ENCODE measurements at places on chromosomes 3 and 15. TPM values are rescaled to one million over a fixed set of nuclear protein-coding genes. Genes with fewer than 3 reads are reported as not detected.

DNA sequence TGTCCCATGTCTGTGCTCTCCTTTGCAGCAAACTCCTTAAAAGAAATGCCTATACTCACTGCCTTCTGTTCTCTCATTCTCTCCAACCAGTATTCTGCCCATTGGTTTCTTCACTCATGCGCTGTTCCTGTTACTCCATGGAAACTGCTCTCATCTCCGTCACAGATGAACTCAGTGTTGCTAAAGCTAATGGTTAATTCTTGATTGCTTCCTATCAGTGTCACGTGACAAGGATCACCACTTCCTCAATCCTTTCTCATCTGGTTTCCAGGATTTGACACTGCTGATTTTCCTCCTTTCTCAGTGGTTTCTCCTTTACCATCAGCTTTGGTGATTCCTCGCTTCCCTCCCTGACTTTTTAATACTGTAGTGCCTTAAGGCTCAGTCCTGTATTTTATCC, 2.6 kb downstream of the DPH3 start:
- no peak overlapping the region for H3K4me3 ChIP-seq
- no peaks in the 10 kb centered on the region for H3K27me3 ChIP-seq
- H3K4me1 ChIP-seq: peaks cover 19% of the 10 kb centered on the region
- H3K27ac ChIP-seq: no peak overlapping the region

SATB1 gene
- 163 TPM for total RNA-seq

- peak; percentile 37 for DNase-seq
- peak overlapping the region; percentile 47 for H3K4me3 ChIP-seq
- peaks cover 13% of the 10 kb centered on the region for H3K27me3 ChIP-seq
- no peak overlapping the region for H3K27ac ChIP-seq
- no peaks in the 10 kb centered on the region for H3K36me3 ChIP-seq
- peaks cover 68% of the 10 kb centered on the region for H3K4me1 ChIP-seq
Measured at GRCh38 chr15:90660195-90660998, 56.7 kb upstream of the BLM start.

GRCh38 chr15:89836267-89837133, 21.8 kb upstream of the ANPEP start:
- no peaks in the 10 kb centered on the region for H3K27me3 ChIP-seq
- H3K36me3 ChIP-seq: peaks cover 14% of the 10 kb centered on the region
- DNase-seq: no peak
- H3K4me1 ChIP-seq: no peaks in the 10 kb centered on the region

- H3K27ac ChIP-seq: no peak overlapping the region
- H3K36me3 ChIP-seq: no peaks in the 10 kb centered on the region
- no peak overlapping the region for H3K4me3 ChIP-seq
Measured at GRCh38 chr3:112200317-112200666, 67.2 kb upstream of the GCSAM start.

GRCh38 chr3:46228260-46229242, 13.7 kb upstream of the CCR3 start:
- H3K27ac ChIP-seq: no peak overlapping the region
- H3K4me1 ChIP-seq: no peaks in the 10 kb centered on the region
- DNase-seq: no peak
- H3K36me3 ChIP-seq: no peaks in the 10 kb centered on the region

GRCh38 chr3:134544316-134544715, 58.5 kb downstream of the CEP63 start:
- H3K4me3 ChIP-seq: no peak overlapping the region
- no peaks in the 10 kb centered on the region for H3K4me1 ChIP-seq
- peaks cover 13% of the 10 kb centered on the region for H3K36me3 ChIP-seq
- H3K27ac ChIP-seq: no peak overlapping the region
- no peak for DNase-seq

TRH gene
- total RNA-seq: not detected

GRCh38 chr15:77476995-77477394, 56.3 kb downstream of the HMG20A start:
- DNase-seq: no peak
- H3K4me3 ChIP-seq: no peak overlapping the region
- peaks cover 35% of the 10 kb centered on the region for H3K36me3 ChIP-seq
- H3K4me1 ChIP-seq: no peaks in the 10 kb centered on the region
- H3K27ac ChIP-seq: no peak overlapping the region

DNA sequence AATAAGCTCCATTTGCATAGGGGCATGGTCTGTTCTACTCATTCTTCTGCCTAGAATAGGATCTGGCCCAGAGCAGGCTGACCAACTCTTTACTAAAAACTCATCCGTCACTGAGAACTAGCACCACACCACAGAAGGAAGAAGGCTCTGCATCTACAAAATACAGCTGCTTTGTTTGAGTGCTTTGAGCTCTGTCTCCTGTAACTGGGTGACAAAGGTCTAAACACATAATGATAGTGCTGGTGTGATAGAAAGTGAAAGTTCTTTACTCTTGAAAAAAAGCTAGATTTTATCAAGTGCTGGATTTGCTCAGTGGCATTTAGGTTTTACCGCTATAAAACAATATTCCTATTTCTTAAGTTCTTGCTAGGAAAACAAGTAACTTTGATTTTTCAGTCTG, 140.7 kb downstream of the FHIT start:
- H3K36me3 ChIP-seq: no peaks in the 10 kb centered on the region
- H3K4me3 ChIP-seq: no peak overlapping the region
- H3K27me3 ChIP-seq: no peaks in the 10 kb centered on the region
- H3K4me1 ChIP-seq: no peaks in the 10 kb centered on the region

DGKG gene
- total RNA-seq: 0.04 TPM

LINGO1 gene
- total RNA-seq: not detected

DNA sequence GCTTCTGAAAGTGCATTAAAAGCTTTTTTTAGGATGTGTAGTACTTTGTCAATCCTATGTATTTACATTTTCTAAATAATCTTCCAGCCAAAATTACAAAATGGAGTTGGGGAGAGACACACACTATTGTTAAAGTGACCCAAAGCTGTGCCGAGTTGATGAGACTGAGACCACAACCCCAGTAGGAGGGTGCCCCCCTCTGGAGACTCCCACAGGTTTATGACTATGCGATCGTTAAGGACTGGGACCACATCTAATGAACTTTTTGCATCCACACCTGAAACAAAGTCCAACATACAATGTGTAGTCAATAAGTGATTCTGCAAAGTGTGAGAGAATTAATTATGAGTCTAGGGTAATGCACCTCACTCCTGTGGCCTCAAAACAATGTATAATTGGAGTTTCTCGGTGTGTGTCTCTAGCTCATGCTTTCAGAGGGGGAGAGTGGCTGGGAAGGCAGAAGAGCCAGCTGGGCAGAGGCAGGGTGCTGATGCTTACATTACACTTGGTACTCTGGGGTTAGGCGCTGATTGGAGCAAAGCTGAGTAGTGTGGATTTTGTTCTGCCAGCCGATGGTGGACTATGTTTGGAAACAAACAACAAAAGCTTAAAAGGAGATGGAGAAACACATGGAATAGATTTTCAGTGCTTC, 102.8 kb downstream of the KCNH8 start:
- no peak overlapping the region for H3K4me3 ChIP-seq
- H3K36me3 ChIP-seq: no peaks in the 10 kb centered on the region
- H3K27ac ChIP-seq: no peak overlapping the region

MINAR1 gene
- total RNA-seq: 0.35 TPM

GRCh38 chr3:129595544-129596193, 10.8 kb downstream of the PLXND1 start:
- H3K27ac ChIP-seq: no peak overlapping the region
- H3K4me3 ChIP-seq: no peak overlapping the region
- H3K4me1 ChIP-seq: peaks cover 25% of the 10 kb centered on the region
- DNase-seq: no peak
- no peaks in the 10 kb centered on the region for H3K27me3 ChIP-seq

FSIP1 gene
- 0.63 TPM for total RNA-seq

DNA sequence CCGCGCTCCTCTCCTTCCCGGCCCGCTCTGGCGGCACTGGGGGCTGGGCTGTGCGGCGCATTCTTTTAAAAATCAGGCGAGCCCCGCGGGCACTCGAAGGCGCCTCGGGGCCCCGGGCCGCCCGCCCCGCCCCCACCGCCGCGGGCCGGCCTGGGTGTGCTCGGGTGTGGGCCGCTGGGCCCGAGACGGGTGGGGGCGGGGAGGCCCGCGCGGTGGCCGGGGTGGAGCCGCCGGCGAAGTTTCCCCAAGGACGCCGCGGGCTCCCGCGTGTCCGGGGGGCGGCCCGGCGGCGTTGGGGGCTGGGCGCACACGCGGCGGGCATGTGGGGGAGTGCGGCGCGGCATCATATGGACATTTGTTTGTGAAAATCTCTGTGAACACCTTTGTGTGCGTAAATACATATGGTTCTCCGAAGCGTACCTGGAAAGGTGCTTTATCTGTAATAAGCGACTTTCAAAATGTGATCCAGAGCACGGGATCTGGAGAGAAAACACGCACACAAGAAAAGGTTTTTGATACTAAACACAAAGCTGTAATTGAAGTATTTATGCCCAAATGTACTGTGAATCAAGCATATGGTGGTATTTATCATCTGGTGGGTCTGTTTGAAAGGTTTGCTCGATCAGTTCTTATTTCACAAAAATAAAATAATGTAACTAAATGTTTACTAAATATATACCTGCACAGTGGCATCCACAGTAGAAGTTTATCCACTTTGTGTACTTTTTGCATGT, 612 bp upstream of the TBL1XR1 start:
- H3K4me3 ChIP-seq: peak overlapping the region; percentile 69
- peak overlapping the region; percentile 80 for H3K27ac ChIP-seq
- no peak for DNase-seq
- peaks cover 60% of the 10 kb centered on the region for H3K4me1 ChIP-seq
- no peaks in the 10 kb centered on the region for H3K27me3 ChIP-seq

DNA sequence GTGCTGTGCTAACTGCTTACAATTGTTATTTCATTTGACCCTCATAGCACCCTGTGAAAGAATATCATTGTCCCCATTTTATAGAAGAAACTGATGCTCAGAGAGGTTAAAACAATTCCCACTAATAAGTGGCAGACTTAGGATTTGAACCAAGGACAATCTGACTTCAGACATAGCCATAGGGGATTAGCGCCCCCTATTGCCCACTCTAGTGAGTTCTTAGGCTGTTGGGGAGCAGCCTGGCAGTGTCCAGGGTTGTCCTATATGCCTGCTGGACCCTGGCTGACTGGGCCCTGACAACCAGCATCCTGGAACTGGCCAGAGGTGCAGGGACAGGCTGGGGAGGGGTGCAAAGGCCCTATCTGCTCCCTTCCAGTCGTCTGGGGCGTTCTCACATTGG, 15.4 kb downstream of the DPH3 start:
- DNase-seq: no peak
- H3K27ac ChIP-seq: no peak overlapping the region
- H3K27me3 ChIP-seq: no peaks in the 10 kb centered on the region
- no peaks in the 10 kb centered on the region for H3K36me3 ChIP-seq
- H3K4me3 ChIP-seq: no peak overlapping the region

DNA sequence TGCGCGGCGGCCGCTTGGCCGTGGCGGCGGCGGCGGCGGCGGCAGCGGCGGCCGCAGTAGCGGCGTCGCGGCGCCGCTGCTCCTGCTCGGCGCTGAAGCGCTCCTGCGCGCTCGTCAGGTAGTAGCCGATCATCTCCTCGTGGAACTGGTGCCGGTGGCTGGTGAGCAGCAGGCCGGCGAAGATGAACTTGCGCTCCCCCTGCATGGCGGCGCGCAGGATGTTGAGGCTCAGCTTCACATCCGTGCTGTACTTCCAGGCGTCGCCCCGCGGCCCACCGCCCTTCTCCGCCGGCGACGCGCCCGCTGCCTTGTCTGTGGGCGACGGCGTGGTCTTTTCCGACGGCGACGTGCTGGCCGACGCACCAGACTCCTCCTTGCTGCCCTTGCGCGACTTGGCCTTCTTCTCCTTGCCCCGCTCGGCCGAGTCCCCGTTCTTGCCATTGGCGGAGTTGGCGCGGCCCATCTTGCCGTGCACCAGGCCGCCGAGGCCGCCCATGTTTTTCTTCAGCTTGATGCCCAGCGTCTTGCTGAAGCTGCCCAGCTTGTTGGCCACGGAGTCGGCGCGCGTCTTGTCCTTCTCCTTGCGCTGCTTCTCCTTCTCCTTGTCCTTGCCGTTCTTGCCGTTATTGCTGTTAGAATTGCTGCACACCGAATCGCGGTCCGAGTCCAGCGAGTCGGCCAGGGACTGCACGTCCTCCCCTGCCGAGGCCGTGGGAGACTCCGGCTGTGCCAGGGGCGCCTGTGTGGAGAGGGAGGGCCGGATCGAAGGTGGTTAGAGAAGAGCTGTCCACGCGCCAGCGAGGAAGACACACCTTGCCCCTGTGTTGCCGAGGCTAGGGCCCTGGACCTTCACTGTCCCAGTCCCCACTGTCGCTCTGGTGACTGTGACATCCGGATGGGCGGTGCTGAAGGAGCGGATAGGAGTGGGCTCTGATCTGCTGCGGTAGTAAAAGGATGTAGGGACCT, 157.6 kb downstream of the KLF13 start:
- no peak overlapping the region for H3K27ac ChIP-seq
- DNase-seq: peak; percentile 27
- no peak overlapping the region for H3K4me3 ChIP-seq

- H3K36me3 ChIP-seq: peaks cover 6% of the 10 kb centered on the region
- H3K27ac ChIP-seq: no peak overlapping the region
- H3K4me3 ChIP-seq: no peak overlapping the region
- H3K4me1 ChIP-seq: no peaks in the 10 kb centered on the region
- DNase-seq: no peak
Measured at GRCh38 chr3:58260733-58261132, 23.1 kb downstream of the ABHD6 start.

GRCh38 chr3:46701181-46701939, at the start of gene TMIE:
TSS of gene TMIE (plus strand) at chr3:46701392. CDS start at chr3:46701488, 96 bp downstream.
- H3K4me1 ChIP-seq: peaks cover 10% of the 10 kb centered on the region
- peaks cover 6% of the 10 kb centered on the region for H3K27me3 ChIP-seq
- peak; percentile 34 for DNase-seq
- no peak within 1 kb of the TSS for H3K4me3 ChIP-seq

DNA sequence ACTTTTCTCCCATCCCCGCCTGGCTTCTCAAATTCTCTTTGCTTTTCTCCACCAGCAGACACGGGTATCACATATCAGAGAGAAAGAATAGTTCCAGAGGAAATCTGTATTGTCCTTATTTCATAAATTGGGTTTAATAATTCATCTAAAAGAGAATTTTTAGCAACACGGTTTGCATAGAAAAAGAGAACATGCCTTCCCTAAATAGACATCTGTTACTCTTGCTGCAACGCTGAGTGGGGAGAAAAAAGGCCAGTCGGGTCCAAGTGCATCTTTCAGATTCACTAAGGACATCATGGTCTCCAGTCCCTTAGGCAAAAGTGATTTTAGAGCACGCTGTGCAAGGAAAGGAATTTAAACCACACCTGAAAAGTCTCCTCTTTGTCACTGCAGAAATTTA, 201.3 kb downstream of the ABHD5 start:
- H3K36me3 ChIP-seq: no peaks in the 10 kb centered on the region
- H3K4me3 ChIP-seq: no peak overlapping the region
- no peak for DNase-seq
- peaks cover 11% of the 10 kb centered on the region for H3K27me3 ChIP-seq
- H3K27ac ChIP-seq: no peak overlapping the region
- peaks cover 7% of the 10 kb centered on the region for H3K4me1 ChIP-seq

PARP15 gene
- 13.9 TPM for total RNA-seq

SPG21 gene
- total RNA-seq: 66.3 TPM

DNA sequence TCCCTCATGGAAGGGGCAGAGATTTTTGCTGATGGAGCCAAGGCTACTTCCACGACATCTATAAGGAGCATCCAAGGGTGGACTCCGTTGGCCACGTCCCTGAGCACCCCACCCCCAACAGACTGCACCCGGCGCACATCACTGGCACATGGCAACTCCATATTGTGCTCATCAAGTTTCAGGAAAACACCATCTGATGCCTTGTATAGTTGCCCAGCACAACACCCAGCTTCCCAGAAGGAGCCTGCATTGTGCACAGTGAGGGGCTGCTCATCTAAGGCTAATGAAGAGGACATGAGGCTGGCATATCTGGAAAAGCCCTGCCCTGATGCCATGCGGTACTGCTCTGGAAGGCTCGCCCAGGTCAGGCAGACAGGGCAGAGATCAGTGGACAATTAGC, 15.0 kb upstream of the CACNA2D2 start:
- no peaks in the 10 kb centered on the region for H3K27me3 ChIP-seq
- no peak overlapping the region for H3K4me3 ChIP-seq
- H3K27ac ChIP-seq: no peak overlapping the region
- no peaks in the 10 kb centered on the region for H3K36me3 ChIP-seq
- H3K4me1 ChIP-seq: no peaks in the 10 kb centered on the region

Data from CD8-positive, alpha-beta memory T cell (primary cell).